ENCODE measurements at places on chromosomes 7 and 10.

- no peak for DNase-seq
These were observed 26.6 kb downstream of the TET1 start for GRCh38 chr10:68586606-68587305.

DNA sequence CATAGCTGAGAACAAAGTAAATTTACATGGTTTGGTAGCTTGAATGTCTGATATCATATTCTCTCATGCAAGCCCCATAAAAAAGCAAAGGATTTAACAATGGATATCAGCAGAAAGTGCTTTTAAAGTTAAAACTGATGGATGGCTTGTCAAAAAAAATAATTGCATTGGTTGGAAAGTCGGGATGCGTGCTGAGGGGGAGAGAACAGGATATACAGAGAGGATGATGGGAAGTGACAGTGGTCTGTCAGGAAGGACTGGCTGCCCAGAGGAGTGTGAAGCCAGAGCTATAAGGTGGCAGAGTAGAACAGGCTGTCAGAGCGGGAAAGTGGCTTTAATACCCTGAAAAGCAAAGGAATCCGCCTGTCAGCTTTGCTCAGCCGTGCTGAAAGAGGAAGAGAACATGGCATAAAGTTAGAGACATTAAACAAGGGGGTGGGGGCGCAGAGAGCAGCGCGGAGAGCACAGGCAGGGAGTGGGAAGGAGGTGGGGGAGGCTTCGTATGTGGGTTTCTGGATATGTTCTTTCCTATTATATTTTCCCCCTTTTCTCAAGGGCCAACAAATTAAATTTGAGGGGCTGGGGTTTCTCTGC lies 493.0 kb downstream of the LRMDA start:
- no peak for DNase-seq

- DNase-seq = no peak
These were observed 137.0 kb downstream of the RAMP3 start for GRCh38 chr7:45294559-45294958.

- no peak for DNase-seq
These were observed 16.5 kb downstream of the TFPI2 start for GRCh38 chr7:93873998-93874574.

- DNase-seq = no peak
These were observed 25.4 kb downstream of the INSIG1 start for GRCh38 chr7:155323001-155323638.

DNA sequence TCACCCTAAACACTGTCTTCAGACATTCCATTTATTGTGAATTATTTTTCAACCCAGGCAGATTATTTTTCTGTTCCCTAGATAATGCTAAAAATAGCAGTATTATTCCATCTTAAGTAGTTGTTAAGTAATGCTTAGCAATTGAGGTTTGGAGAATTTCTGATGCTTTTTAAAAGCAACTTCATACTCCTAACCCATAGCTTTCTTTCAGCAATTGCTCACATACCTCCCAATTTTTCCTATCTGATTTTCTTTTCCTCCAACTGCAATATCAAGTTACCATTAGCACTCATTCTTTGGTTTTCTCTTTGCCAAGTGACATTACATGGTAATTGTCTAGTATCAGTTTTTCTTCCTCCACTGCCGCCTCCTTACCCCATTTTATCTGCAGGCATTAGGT lies 104.7 kb downstream of the GPR85 start:
- no peak for DNase-seq

GRCh38 chr10:65805993-65806392 lies 1119.8 kb upstream of the LRRTM3 start:
- no peak for DNase-seq

- no peak for DNase-seq
These were observed 119.1 kb downstream of the PTPRZ1 start for GRCh38 chr7:121992068-121992467.

- DNase-seq = no peak
These were observed 77.4 kb downstream of the PPP1R3C start for GRCh38 chr10:91555455-91555854.

DNA sequence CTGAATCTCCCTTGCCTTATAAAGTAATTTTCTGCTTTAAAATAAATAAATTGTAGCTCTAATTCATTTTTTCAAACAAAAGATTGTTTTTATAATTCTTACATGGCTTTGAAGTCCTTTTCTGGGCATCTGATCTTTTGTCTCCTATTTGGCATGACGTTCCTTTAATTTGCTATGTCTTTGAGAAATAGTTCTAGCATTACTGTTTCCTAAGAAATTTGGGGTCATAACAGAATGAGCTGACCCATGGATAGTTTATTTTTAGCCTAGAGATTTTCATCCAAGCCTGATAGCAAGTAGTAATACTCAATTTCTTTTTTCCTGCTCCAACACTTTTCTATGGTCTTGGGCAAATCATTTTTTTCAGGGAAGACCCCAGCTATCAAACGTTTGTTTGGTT lies 31.4 kb downstream of the CCDC71L start:
- DNase-seq = no peak

DNA sequence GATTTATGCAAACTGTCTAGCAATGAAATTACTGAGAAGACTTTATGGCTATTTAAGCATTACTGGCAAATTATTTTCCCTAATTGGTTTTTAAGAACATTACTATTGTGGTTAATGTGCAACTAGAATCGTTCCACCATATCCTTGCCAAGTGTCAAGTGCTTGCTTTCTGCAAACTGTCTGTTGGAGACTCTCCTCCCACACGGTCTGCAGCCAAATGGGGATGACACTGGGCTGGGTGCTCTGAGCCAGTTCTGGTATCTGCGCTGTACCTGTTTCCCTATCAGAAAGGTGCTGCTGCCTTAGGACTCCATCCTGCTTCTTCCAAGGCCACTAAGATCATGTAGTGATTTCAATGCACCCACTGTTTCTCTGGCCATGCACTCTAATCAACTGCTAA lies 110.4 kb downstream of the RAMP3 start:
- no peak for DNase-seq

- no peak for DNase-seq
These were observed 527.3 kb downstream of the ZNF33B start for GRCh38 chr10:42111076-42111475.

- no peak for DNase-seq
These were observed 376.4 kb downstream of the NRG3 start for GRCh38 chr10:82251222-82251906.

DNA sequence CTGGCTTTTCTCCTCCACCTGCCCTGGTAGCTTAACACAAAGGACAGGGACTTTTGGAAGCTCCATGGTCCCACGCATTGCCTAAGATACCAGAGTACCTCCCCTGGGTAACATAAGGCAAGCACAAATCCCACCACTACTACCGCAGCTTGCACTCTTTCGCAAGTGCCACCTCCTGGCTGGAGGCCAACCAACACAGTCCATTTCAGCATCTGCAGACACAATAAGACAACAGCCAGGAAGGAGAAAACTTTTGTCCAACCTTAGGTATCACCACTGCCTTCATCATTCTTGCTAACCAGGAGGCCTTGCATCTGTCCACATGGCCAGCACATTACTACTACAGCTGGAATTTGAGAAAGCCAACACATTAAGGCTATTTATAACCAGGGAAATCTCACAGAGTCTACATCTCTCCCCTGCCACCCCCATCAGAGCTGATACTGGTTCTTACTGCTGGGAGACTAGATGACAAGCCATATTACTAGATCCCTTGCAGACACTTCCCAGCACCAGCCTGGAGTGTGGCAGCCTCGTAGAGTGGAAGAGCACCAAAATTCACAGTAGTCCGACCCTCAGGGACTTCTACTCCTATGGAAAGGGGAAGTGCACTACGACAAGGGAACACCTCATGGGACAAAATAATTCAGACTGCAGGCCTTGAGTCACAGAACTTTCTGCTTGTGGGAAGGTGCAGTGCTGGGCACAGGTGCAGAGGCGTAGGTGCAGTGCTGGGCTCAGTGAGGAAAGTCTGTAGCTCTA lies 39.8 kb upstream of the CDK13 start:
- no peak for DNase-seq

DNA sequence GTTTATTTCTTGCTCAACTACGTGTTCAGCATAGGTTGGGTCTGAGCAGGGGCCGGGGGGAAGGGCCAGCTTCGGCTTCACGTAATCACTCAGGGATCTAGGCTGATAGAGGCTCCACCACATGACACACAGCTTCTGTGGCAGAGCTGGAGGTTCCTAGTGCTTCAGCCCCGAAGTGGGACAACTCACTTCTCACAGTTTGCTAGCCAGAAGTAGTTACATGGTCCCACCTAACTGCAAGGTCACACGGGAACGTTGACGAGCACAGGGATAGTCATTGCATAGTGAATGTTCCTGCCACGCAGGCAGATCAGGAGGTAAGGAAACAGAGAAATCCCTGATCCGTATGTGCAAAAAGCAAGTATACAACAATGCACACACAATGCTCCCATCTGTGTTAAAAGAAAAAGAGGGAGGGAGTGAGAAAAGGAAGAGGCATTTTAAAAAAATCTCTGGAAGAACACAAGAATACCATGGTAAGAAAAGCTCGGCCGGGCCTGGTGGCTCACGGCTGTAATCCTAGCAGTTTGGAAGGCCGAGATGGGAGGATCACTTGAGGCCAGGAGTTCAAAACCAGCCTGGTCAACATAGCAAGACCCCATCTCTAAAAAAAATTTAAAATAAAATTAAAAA lies 16.9 kb downstream of the SMURF1 start:
- no peak for DNase-seq

GRCh38 chr10:100347568-100348195 lies 649 bp downstream of the SCD start:
- DNase-seq = no peak

DNA sequence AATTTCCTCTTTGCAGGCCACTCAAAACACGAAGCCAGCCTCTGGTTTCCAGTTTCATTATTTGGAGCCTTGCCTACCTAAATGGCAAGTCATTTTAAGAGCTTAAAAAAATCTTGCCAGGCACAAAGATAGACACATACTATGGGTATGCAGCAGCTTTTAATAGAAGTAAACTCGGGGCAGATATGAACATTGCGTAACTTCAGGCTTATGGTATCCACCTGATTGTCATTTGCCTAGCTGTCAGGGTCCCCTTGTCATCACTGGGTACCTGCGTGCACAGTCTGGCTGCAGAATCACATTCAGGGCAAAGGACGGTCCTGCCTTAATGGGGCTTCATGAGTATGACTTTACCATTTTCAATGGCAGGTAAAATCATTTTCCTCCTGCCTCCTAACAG lies 466.1 kb upstream of the NRP1 start:
- DNase-seq = no peak

Measured in stimulated activated CD8-positive, alpha-beta memory T cell treated with anti-CD3 and anti-CD28 coated beads, Interleukin-15, amount 100 ng/mL, for 4 hours (primary cell).